ENCODE measurements at places on chromosomes 2 and 18.

DNA sequence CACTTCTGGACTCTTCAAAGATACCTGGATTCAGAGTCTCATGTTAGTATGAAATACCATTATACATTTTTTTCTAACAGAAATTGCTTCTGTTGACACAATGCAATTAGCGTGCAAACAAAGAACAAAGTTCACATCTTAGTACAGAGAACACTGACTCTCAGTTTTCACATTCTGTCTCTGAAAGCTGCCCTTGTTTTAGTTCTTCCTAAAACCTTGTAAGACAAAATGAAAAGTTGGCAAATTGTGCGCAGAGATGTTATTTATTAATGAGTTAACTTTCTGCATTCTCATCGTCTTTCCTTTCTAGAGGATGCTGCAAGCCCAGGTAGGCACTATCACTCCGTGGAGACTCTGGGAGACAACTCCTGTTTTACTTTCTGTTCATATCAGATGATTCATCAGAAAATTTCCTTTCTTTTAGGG, 377.3 kb upstream of the POU3F3 start:
- no peak for DNase-seq

DNA sequence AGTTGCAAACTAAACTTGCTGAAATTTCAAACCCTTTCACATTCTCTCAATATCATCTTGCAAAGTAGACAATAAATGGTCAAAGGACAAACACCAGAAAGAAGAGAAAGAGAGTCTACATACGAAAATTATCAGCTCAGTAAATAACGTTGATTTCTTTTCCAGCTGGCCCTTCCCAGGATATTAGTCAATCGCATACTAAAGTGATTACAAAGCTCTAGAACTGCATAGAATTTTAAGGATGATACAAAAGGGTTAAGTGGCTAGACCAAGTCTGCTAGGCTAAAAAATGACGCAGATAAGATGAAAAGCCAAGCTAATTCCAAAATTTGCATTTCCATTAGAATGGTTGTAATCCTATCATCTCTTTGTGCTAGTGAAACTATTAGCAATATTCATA, 405.7 kb downstream of the FBXO15 start:
- no peak for DNase-seq

DNA sequence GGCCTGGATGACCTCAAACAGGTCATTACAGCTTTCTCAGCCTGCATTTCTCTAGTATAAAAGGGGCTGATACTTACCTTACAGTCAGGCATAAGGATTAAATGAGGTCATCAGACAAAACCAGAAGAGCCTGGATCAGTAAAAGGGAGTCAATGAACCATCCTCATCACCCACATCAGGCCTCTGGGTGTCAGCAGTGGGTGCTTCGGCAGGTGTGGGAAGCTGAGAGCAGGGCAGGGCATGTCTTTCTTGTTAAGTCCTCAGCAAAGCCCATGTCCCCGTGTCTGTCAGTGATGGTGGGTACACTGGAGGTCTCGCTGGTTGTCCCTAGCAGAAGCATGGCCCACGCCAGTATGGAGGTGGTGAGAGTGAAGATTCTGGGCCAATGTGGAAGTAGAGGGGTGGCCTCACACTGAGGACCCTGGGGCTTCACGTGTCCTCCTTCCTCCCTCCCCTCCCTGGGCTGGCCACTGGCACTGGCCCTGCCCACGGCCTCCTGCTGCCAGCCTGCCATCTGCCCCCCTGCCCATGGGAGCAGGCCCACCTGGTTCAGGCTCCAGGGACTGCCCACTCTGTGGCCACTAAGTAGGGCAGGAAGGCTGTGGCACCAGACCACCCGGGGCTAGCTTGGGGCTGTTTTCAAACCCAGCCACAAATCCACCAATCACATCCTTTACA, 4.4 kb downstream of the ADRA2B start:
- no peak for DNase-seq

DNA sequence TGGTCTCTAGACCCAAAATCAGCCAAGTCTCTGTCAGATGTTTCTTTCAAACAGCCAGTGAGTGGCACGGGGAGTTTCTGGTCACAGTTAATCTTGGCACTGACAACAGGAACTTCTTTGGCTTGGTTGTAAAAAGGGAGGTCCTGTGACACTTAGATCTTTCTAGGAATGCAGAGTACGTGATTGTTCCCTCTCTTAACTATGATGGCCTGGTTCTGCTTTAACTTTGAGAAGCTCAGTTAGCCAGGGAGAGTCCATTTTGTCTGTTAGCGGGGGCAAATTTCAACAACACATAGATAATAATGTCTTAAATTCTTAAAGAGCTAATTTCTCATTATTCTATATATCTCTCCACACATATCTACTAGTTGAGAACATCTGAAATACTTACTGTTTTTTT, 344.5 kb upstream of the LRRTM4 start:
- DNase-seq = no peak

- no peak for DNase-seq
Measured at GRCh38 chr18:2898186-2898640, 51.4 kb downstream of the EMILIN2 start.

DNA sequence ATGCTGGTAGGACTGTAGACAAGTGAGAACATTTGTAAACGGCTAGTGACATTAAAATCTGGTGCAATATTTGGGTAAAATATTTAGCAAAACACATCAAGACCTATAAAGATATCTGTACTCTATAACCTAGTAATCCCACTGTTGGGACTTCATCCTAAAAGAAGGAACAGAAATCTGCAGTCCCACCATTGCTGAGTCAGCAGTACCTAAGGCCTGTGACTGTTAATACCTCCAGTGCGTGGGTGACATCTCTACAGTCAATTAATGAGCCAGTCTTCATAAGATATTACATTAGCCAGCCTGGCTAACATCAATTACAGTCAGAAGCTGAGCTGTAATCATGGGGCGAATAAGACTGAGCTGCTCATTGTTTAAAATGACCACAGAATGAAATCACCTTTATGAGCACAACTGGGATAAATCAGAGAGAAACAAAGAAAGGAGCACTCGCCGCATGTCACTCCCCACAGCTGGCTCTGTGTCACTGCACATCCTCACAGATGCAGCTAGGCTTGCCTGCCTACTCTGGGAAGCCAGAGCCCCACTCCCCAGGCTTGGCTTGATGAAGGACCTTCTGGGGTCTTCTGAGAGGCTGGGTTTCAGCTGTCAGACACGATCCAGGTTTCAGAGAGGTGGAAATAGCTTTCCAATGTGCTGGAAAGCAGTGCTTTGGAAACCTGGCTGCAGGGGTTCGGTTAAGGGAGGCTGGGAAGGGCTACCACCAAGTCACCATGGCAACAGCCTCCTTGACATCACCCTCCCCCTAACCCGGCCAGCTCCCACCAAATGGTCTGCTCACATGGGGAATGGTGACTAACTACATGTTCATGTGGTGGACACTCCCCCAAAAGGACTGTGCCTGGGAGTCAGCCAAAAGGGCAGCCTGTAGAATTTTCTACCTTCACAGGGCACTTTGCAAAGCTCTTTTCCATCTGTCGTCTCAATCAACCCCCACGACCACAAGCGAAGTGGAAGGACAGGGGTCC, 145.0 kb downstream of the ZBTB7C start:
- DNase-seq = no peak

DNA sequence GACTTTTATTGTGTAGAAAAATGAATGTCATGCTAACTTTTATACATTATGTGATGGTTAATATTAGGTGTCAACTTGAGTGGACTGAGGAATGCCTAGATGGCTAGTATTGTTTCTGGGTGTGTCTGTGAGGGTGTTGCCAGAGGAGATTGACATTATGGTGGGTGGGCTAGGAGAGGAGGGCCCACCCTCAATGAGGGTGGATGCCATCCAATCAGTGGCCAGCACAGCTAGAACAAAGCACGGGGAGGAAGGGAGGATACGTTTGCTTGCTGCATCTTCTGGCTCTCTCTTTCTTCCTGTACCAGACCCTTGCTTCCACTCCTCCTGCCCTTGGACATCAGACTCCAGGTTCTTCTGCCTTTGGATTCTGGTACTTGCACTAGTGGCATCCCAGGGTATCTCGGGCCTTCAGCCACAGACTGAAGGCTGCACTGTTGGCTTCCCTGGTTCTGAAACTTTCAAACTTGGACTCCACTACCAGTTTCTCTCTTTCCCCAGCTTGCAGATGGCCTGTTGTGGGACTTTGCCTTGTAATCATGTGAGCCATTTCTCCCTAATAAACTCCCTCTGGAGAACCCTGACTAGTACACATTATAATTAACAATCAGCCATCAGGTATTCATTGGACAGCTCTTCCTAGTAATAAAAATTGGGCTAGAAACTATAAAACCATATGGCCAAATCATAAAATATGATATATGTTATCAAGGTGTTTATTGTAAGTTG, 31.7 kb upstream of the ZCCHC2 start:
- no peak for DNase-seq

DNA sequence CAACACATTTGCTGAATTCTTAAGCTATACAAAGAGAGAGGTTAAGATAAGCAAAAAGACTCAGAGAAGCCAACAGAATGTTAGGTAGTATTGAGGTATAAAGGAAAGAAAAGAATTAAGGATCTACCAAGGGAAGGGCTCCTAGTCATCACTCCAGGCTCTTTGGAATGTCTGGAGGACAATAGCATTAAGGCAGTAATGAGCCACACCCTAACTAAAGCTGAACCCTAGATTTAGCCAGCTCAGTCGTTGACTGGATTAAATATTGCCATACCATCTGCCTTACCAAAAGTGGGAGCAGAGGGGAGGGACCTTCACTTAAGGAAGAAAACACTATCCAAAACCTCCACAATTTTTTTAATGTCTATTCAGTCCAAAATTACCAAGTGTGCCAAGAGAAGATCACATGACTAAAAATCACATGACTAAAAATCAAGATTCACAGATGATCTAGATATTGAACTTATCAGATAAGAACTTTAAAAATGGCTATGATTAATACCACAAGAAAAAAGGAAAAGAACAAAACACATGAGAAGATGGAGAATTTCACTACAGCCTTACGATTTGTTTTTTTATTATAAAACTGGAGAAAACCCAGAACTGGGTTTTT, 59.7 kb downstream of the EXOC6B start:
- no peak for DNase-seq

DNA sequence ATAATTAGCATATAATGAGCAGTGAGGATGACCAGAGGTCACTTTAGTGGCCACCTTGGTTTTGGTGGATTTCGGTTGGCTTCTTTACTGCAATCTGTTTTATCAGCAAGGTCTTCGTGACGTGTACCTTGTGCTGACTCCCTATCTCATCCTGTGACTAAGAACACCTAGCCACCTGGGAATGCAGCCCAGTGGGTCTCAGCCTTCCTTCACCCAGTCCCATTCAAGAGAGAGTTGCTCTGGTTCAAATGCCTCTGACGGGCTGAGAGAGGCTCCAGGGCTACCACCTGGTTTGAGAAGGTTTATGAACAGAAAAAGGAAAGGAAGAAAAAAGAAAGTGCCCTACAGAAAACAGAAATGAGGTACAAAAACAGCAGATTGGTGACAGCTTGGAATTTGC, 738.7 kb downstream of the SOCS6 start:
- no peak for DNase-seq

DNA sequence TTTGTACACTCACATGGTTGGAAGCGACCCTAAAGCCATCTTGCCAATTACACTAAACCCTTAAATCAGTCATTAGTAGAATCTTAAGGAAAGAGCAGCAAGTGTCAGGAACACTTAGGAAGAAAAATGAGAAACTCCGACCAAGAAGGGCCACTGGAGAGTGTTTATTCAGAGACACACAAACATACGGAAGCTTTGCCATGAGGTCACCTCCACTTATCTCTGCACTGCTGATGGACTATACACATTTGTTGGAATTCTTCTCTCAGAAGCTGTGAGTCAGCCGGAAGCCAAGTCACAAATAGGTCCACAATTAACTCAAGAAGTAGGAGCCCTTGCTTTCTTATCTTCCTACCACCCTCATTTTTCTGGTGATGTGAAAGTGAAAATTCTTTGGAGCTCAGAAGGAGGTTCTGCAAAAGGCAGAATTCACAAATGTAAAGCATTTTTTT, 21.6 kb downstream of the BMP10 start:
- no peak for DNase-seq

DNA sequence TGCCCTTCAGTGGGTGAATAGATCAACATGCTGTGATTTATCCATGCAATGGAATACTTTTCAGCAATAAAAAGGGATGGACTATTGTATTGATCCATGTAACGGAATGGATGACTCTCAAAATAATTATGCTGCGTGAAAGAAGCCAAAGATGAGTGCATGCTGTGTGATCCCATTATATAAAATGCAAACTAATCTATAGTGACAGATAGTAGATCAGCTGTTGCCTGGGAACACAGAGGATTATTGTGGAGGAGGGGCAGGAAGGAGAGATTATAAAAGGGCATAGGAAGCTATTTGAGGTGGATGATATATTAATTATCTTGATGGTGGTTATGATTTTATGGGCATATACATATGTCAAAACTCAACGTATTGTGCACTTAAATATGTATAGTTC, 55.5 kb upstream of the ADAM23 start:
- no peak for DNase-seq

- DNase-seq = no peak
Measured at GRCh38 chr18:75844146-75844545, 416.6 kb upstream of the SMIM21 start.

DNA sequence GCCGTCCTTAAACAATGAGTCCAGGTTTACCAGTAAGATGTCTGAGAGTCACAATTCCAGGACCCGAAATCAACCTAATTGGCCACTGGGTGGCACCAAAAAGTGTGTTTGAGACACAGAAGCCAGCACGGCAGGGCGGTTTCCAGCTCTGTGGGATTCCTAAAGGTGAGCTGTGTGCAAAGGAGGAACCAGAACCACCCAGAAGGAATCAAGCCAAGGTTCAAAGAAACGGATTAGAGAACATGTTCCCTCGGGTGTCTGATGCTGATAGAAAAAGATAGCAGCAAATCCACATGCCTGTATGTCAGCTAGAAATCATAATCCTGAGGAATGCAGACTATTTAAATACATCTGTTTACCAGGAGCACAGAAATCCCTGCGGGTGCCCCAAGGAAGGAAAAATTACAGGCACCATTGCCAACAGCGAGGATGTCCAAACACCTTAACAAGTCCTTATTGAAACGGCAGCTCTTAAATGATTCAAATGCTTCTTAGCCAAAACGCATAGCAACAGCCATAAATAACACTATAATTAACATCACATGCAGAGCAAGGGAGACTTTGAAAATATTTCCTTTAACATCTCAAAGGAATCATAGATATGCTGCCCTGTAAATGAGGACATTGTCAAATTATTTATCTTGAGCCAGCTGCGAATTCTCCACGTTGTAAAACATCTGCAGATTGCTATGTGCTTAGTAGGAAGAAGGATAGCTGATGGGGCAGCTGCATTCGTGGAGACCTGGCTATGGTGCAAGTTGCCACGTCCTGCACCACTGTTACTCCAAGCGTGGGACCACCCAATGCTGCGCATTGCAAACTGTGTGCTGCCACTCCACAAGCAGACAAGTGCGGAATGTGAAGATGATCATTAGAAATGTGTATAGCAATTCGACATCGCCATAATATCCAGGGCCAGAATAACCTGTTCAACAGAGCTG, 318.7 kb upstream of the NCKAP5 start:
- DNase-seq = peak; percentile 64

- DNase-seq = no peak
Measured at GRCh38 chr2:195392446-195393336, 264.3 kb upstream of the SLC39A10 start.

- no peak for DNase-seq
Measured at GRCh38 chr2:215684448-215685237, 248.8 kb upstream of the FN1 start.
